Lung microvascular endothelial cell (primary cell): ENCODE measurements at places on chromosomes 6 and 20. TPM values are rescaled to one million over a fixed set of nuclear protein-coding genes. Genes with fewer than 3 reads are reported as not detected.

NDRG3 gene
- total RNA-seq: 11.3 and 19.2 TPM in 2 replicates

FUT9 gene
- total RNA-seq: not detected in 2 replicates

DNA sequence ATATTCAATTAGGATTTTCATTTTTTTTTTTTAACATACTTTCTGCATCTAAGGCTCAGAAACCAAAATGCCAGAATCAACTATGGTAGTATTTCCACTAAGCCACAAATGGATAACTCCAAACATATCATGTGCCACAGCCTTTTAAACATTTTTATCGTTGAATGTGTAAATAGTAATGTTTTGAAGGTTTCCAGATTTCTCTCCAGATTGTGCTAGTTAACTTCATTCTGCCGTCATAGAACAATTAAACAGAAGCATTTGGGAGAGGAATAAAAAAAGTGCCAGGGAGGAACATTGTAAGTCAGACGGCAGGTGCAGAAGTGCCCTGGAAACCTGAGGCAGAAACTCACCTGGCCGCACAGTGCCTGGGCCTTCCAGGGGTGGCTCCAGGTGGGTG is 23.6 kb downstream of the SMOC2 start:
- DNase-seq: no peak

DNA sequence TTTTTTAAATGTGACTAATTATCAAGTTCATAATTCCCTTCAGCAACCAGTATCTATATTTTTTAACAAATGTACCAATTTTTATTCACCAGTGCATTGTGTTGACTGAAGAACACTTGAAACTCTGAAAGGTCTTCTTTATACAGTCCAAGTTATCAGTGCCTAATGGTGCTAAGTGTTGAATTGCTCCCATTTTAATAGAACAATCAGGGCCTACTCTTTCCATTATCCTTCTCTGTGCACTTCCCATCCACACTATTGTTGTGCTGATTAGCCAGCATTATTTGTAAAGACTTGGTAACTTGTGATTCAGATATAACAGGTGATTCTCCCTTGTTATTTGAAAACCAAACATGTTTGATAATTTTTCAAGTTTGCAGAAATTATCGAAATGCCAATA is 1209.7 kb upstream of the MAP3K7 start:
- DNase-seq: no peak

- no peak for DNase-seq
Measured at GRCh38 chr6:134574491-134574890, 256.6 kb upstream of the SGK1 start.

TMEM170B gene
- total RNA-seq: 1.1 and 2.0 TPM in 2 replicates
